ENCODE measurements at places on chromosomes 1 and 21.

DNA sequence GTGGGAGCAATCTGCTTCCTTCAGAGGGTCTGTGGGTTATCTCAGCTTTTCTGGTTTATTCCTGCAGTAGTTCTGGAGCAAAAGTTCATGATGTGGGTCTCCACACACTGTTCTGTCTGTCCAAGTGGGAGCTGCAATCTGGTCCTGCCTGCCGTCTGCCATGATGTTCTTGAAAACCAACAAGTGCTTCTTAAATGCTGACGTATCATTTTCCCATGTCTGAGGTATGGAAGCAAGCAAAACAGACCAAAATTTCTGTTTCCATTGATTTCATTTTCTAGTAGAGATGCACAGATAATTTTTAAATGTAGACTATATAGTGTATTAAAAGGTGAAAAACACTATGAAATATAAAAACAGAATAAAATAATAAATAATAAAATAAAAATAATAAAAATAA is 65.2 kb downstream of the SERINC2 start:
- no peak for DNase-seq

DNA sequence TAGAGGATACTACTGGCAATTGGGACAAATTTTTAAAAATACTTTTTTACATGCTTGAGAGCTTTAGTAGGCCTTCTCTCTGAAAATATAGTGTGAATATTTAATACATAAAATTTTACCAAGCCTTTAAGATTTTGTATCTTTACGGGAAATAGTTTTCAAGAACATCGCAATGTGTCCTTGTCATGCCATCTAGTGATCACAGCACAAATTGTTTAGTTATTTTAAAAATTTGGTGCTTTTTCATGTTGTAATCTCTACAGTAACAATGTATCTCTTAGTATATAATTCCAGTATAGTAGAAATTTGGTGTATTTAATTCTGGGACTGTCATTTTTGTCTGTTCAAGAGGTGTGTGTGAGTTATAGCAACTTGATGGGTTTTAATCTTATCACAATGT is 6.7 kb downstream of the CDC7 start:
- DNase-seq: no peak

GRCh38 chr1:206035027-206035426 is 11.3 kb upstream of the CTSE start:
- DNase-seq: no peak

- DNase-seq: no peak
These were observed 132.9 kb upstream of the GFI1 start for GRCh38 chr1:92619466-92620189.

GRCh38 chr1:44078104-44078503 is 40.5 kb upstream of the KLF17 start:
- DNase-seq: no peak

- no peak for DNase-seq
These were observed 6.5 kb upstream of the UTS2 start for GRCh38 chr1:7859406-7859805.

DNA sequence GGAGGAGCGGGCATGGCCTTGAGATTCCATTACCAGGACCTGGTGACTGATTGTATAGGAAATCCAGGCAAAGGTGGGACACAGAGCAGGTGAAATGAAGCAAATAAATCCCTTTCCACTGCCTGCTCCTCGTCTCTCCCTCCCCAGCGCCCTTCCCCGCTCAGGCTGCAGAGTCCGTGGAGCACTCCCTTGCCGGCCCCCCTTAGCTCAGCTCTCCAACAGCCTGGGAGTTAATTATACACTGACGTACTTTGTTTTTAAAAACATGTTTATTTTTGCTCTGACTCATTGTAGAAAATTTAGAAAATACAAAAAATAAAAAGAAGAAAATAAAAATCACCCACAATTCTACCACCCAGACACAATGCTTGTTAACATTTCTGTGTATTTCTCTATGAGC is 61.7 kb downstream of the LGR6 start:
- DNase-seq: no peak

DNA sequence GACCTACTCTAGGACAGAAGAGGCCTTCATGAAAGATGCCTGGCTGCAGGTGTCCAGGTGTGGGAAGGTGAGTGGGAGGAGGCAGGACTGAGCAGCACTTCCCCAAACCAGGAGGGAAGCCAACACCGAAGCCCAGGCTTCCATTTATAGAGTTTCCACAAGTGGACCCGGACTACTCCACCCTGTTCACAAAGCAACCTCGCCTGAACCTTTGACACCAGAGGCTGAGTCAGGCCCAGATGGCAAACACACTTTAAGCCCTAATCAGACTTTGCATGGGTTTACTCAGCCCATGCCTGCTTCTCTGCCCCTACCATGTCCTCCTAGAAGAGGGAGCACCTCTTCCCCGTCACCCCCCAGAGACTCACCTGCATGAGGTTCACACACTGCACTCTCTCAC is 14.0 kb downstream of the PRR9 start:
- no peak for DNase-seq
